Kidney epithelial cell (primary cell): ENCODE measurements at places on chromosomes 13 and 19. TPM values are rescaled to one million over a fixed set of nuclear protein-coding genes. Genes with fewer than 3 reads are reported as not detected.

Gene IZUMO4
- total RNA-seq, result 1.6 and 3.8 TPM in 2 replicates

Gene PDX1
- not detected in 2 replicates for total RNA-seq

Gene RELB
- 60.0 and 76.7 TPM in 2 replicates for total RNA-seq

Gene R3HDM4
- 61.5 and 75.0 TPM in 2 replicates for total RNA-seq

Gene MTMR6
- total RNA-seq, result 25.7 and 27.6 TPM in 2 replicates

Gene GFY
- total RNA-seq, result not detected in 2 replicates

Gene KBTBD6
- total RNA-seq, result 9.0 and 9.1 TPM in 2 replicates

Gene KIR3DL2
- total RNA-seq, result not detected in 2 replicates

Gene ACTMAP
- 7.2 and 8.8 TPM in 2 replicates for total RNA-seq

Gene SMIM44
- 0.62 and 1.2 TPM in 2 replicates for total RNA-seq

Gene NCR1
- total RNA-seq, result not detected in 2 replicates

Gene ADGRE3
- not detected in 2 replicates for total RNA-seq

Gene CYP4F8
- not detected in 2 replicates for total RNA-seq

Gene TRPC4
- 2.2 and 2.6 TPM in 2 replicates for total RNA-seq

Gene SIN3B
- total RNA-seq, result 36.6 and 43.5 TPM in 2 replicates

Gene POLRMT
- total RNA-seq, result 47.6 and 50.0 TPM in 2 replicates

Gene CEACAM4
- not detected in 2 replicates for total RNA-seq

Gene C19orf47
- total RNA-seq, result 5.4 and 10.4 TPM in 2 replicates

Gene ZC3H4
- 23.9 and 29.2 TPM in 2 replicates for total RNA-seq

Gene KRTDAP
- not detected in 2 replicates for total RNA-seq

Gene TSSK6
- 3.4 and 6.4 TPM in 2 replicates for total RNA-seq

Gene NEK3
- total RNA-seq, result 9.4 and 9.9 TPM in 2 replicates

Gene DCLK1
- 2.9 and 3.4 TPM in 2 replicates for total RNA-seq

Gene POSTN
- 16.4 and 22.2 TPM in 2 replicates for total RNA-seq

Gene KLHL1
- total RNA-seq, result not detected in 2 replicates

Gene IGFL4
- total RNA-seq, result not detected in 2 replicates

Gene ZNF155
- 4.2 and 5.8 TPM in 2 replicates for total RNA-seq

Gene IL17D
- total RNA-seq, result 0.46 and 0.89 TPM in 2 replicates

Gene LGALS4
- not detected in 2 replicates for total RNA-seq

Gene ATP1A3
- 1.4 TPM in 1 of 2 replicates, not detected in the other for total RNA-seq

Gene GPR180
- 7.1 and 7.5 TPM in 2 replicates for total RNA-seq

Gene ZNF443
- total RNA-seq, result 3.4 and 3.6 TPM in 2 replicates

Gene PBX4
- 0.41 and 1.7 TPM in 2 replicates for total RNA-seq

Gene NLRP7
- total RNA-seq, result not detected in 2 replicates

Gene ZNF221
- 3.6 and 6.1 TPM in 2 replicates for total RNA-seq

Gene CAPNS1
- 262 and 352 TPM in 2 replicates for total RNA-seq

Gene C5AR2
- total RNA-seq, result not detected in 2 replicates

Gene SHC2
- 15.2 and 19.5 TPM in 2 replicates for total RNA-seq

Gene PTH2
- total RNA-seq, result not detected in 2 replicates

Gene EXOC3L2
- total RNA-seq, result 0.27 TPM in 1 of 2 replicates, not detected in the other

Gene ZNF540
- 0.58 and 1.7 TPM in 2 replicates for total RNA-seq
